ENCODE measurements at places on chromosomes 11 and 22.

- no peak for DNase-seq
Measured at GRCh38 chr11:122746050-122746478, 90.5 kb downstream of the UBASH3B start.

GRCh38 chr22:45212992-45213751 is 27.5 kb downstream of the KIAA0930 start:
- peak; percentile 37 for DNase-seq

- DNase-seq = no peak
Measured at GRCh38 chr22:18042685-18043084, 18.3 kb upstream of the MICAL3 start.

DNA sequence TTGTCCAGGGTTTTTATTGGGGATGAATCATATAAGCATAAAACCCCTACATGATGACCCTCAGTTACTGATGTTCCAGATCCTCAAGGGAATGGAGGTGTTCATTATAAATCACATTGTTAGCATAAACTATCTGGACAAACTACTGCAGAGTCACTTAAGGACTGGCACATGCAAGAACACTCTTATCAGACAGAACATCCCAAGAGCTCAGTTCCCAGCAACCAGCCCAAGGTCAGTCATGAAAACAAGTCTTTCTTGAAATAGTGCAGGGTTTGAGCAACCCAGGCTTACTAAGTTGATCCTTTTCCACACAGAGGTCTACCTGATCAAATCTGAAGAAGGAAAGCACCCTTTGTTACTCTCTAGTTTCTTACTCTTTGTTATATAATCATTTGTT is 13.5 kb upstream of the PTS start:
- DNase-seq = no peak

GRCh38 chr11:75233754-75234172 is 6.8 kb upstream of the TPBGL start:
- no peak for DNase-seq

GRCh38 chr11:96390488-96390792 is 627 bp downstream of the JRKL start:
- DNase-seq = no peak

GRCh38 chr11:8192896-8193209 is 24.0 kb upstream of the RIC3 start:
- no peak for DNase-seq

- peak; percentile 63 for DNase-seq
Measured at GRCh38 chr11:11579012-11579988, 42.5 kb downstream of the GALNT18 start.

DNA sequence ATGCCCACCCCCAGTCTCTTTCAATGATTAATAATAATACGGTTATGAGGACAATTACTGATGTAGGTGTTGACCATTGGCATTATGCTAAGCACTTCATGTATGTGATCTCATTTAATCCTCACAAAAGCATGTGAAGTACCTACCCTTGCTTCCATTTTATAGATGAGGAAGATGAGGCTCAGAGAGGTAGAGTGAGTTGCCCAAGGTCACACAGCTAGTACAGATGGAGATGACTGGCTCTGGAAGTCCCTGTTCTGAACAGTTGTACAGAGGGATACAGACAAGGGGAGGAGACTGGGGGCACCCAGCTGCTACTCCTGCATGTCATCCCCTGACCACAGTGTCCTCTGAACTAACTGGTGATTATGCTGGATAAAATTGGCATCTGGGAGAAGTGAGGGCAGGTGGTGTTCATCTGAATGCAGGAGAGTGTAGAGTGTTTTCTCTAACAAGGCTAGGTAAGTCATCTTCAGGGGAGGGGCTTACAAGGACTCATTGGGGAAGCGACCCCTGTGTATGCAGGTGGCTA is 43.2 kb downstream of the KIAA1671 start:
- DNase-seq = no peak

GRCh38 chr11:109612496-109612895 is 190.5 kb downstream of the C11orf87 start:
- no peak for DNase-seq

- DNase-seq = no peak
Measured at GRCh38 chr22:45268167-45268957, 16.4 kb upstream of the UPK3A start.

- no peak for DNase-seq
Measured at GRCh38 chr11:2571598-2572281, 126.9 kb downstream of the KCNQ1 start.

DNA sequence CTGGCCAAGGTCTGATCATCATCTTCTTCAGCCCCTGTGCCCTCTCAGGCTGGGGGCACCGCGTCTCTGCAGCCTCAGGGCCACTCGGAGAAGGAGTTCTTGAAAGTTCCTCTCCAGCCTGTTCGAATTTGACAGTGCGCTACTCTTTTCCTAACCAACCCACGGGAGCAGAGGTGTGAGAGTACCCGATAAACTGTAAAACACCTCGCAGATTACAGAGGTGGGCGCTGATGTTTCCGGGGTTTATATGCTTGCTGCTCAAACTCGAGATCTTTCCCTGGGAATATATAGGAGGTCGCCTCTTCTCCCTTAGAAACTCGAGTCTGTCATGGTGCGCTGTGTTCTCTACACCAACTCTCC is 515 bp downstream of the CTR9 start:
- DNase-seq = no peak

- DNase-seq = no peak
Measured at GRCh38 chr11:118353084-118353710, 6.2 kb upstream of the UBE4A start.

GRCh38 chr11:134642206-134642605 is 230.2 kb upstream of the B3GAT1 start:
- no peak for DNase-seq

DNA sequence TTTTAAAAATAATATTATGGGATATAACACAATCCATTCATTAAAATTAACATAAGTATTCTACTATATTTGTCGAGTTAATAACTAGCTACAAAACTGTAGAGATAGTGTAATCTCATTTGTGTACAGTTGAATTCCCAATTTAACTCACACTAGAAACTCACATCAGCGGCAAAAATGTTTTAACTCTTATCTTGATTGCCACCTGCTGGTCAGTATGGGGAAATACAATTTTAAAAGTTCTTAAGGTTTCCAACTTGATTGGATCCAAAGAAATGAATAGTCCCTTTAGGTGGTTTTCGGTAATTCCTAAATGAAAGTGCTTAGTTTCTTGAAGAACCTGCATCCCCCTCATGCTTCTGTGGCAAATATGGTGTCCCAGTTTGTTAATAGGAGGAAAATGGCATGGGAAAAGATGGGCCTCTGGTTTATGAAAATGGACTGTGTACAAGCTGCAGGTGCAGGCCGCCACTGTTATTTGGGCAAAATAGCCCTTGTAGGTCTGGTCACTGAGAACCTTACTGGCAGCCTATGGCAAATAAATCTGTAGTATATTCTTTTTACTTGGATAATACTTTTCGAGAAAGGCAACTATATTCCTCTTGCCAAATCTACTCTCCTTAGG is 33.7 kb upstream of the SLC17A6 start:
- no peak for DNase-seq

DNA sequence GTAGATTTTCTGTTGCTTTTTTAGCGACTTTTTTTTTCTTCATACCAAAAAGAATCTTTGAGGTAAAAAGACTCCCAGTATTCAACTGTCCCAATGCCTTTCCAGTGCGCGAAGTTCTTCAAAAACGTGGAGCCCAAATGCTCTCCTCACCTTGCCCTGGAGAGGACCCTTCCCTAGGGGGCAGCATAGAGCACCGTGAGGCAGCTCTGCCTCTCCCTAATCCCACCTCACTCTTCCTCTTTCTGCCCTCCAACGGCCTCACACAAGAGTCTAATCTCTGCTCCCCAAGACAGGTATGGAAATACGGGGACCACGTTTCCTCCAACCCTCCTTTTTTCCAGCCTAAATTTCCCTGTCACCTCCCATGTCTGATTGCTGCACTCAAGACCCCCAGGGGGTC is 117.5 kb upstream of the ALX4 start:
- DNase-seq = no peak

- DNase-seq = no peak
Measured at GRCh38 chr11:111331711-111332479, 33.5 kb downstream of the POU2AF3 start.

DNA sequence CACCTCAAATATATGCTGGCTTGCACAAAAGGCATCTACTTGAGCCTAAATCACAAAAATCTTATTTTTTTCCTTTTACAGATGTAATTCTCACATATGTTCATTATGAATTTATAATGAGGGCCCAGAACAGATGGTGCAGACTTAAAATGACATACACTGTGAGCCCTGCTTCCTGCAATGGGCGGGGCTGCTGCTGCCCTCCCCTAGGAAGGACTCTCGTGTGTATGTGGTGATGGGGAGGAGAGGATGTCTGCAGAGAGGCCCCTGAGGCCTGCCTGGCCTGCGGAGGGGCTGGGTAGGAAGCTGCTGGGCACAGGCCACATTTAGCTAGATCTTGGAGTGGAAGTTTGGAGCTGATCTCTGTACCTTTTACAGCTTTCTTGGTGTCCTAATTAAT is 233.4 kb upstream of the KIRREL3 start:
- no peak for DNase-seq

DNA sequence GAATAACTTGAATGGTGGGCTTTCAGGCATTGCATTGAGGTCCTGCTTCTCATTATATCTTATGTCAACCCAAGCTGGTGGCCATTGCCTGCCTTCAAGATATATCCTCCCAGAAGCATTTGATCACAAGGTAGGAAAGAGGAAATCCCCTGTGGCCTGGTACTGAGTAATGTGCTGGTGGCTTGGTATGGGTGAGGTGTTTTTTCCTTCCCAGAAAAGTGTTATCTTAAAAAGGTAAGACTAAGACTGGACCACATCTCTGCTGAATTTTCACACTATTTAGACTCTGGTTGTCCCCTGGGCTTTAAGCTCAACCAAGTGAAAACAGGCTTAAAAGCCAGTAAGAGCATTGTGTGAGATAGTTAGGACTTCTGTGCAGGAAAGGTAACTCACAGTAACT is 3.7 kb downstream of the INSC start:
- DNase-seq = no peak

DNA sequence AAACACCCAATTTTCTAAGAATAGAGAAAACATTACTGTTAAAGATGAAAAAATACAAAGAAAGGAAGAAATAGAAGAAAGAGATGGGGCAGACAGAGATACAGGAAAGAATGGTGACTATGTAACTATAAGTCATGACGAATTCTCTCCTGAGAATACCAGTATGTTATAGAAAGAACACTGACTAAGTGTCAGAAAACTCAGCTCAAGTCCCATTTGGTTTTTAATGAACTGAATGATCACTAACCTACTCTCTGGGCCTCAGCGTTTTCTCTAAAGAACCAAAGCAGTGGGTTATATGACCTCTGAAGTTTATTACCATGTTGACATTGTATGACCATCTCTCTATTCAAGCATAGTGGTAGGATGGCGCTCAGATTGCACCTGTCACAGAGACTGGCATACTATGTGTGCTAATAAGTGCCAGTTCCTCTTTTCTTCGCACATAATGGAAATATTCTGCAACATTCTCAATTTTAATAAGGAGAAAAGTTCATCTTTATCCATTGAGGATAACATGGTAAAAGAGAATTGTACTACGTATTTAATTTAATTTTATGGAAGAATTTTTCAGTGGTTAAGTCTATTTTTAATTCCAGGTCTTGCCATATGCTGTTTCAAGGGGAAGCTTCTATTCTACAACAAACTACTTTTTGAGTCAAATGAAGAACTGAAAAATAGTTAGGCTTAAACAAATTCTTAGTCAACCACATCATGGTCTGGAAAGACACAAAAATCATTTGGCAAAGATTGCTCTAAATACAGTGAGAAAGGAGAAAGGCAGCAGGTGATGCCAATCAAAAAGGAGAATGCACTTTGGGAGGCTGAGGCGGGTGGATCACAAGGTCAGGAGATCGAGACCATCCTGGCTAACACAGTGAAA is 25.0 kb upstream of the EED start:
- no peak for DNase-seq

- DNase-seq = no peak
Measured at GRCh38 chr11:119340335-119341221, at the start of gene C1QTNF5. TSS of gene C1QTNF5 (minus strand) at chr11:119340883. CDS start at chr11:119340397, 486 bp downstream.

DNA sequence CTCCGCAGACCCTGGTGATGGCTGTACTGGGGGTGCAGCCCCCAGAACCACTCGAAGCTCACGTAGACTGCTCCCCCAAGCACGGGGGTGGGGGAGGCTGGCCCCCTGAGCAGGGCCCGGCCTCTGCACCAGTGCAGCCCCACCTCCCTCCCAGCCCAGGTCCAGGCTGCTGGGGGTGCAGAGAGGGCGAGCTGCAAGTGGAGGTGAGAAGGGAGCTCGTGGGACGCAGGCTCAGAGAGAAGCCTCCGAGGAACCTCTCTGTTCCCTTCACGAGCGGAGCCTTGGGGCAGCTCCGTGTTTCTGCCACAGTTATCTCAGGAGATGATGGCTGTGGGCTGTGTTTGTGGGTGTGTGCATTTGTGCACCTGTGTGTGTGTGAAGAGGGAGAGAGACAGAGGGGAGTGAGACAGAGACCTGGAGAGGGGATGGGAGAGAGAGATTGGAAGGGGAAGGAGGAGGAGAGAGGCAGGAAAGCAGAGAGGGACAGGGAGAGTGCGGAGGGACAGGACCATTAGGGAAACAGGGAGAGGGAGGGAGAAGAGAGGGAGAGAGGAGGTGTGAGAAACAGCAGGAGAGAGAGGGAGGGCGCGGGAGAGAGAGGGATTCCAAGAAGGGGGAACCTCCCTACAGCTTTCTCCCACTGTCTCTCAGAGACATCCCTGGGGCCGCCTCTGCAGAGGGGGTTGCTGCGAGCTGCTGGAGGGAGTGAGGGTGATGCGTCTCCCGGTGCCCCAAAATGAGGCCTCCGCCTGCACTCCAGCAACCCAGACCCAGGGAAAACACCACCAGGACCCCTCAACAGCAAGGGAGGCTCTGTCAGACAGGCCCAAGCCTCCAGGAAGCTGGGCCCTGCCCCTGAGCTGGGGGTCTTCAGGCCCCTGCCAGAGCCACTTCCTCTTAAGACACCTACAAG is 1488.6 kb downstream of the BRD1 start:
- DNase-seq = no peak

GRCh38 chr11:995752-996420 is 40.6 kb downstream of the MUC6 start:
- DNase-seq = no peak

DNA sequence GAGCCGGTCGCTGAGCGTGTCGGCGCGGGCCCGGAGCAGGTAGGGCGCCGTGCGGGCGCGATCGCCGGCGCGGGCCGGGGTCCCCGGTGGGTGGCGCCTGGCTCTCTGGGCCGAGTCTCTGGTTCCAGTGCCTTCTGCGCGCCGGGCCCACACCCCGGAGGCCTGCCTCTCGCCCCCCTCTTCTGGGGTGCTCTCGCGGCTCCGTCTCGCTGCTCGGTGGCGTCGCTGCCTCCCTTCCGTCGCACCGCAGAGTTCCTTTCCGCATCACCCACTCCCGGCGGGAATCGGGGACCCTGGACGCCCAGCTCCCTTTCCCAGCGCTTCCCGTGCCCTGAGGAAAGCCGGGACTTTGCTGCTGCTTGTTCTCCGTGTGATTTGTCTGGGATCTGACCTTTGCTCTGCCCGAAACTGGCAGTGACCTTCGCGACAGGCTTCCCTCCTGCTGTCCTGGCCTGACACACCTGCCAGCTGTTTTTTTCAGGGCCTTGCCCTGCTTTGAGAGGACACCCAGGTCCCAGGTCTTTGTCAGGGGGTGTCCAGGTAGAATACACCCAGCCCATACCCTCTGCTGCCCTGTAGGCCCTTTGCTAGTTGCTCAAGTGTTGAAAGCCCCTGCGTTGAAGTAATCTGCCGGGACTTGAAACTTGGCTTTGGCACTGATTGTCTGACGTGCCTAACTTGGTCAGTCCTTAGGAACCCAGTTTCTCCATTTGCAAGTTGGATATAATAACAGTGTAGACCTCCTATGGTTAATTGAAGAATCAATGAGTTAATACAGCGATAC is 711 bp downstream of the FDX1 start:
- peak; percentile 15 for DNase-seq

GRCh38 chr22:28247136-28247535 is 328.1 kb upstream of the PITPNB start:
- no peak for DNase-seq

GRCh38 chr11:45468267-45468856 is 182.2 kb upstream of the SYT13 start:
- no peak for DNase-seq
